Body of pancreas (tissue), 4 donors: ENCODE measurements at places on chromosomes 11 and 22.

- no peak for DNase-seq
These were observed 3.2 kb downstream of the DGAT2 start for GRCh38 chr11:75771646-75772410.

DNA sequence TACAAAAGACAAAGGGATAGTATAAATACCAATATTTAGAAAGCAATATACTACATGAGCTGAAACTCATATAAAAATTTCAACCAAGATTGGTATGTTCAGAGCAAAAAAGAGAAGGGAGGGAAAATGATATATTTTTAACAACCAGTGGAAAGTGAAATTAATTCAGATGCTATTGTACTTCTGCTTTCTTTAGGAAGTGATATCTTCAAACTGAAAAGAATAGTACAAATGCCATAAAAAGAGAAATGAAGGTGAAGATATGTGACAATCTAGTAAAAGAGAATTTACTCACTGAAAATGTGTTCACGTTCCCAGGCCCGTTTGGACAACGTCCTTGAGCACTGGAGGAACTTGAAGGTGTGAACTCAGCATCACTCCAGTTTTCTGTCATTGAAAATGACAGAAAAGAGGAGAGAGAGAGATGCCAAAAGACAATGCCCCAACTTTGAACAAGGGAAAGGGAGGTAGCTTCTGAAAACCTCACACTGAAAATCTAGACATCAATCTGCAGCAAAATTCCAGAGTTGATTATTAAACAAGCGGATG, 47.5 kb downstream of the SC5D start:
- DNase-seq: no peak

DNA sequence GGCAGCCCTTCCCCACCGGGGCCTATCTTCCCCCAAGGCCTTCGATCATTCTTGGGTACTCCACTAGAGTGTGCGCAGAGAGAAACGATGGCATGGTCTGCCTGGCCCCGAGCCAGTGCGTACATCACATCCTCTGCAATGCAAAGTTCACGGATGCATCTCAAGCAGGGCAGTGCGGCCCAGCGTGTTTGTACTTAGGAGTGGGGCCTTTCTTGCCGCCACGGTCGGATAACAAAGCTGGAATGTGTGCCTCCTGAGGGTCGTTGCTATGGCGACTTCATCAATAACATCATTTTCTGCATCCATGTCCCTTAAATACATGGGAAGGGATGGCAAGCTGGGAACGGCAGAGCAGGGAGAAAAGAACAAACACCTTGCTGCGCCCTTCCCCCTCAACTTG, 73.9 kb downstream of the SCUBE1 start:
- DNase-seq: no peak

DNA sequence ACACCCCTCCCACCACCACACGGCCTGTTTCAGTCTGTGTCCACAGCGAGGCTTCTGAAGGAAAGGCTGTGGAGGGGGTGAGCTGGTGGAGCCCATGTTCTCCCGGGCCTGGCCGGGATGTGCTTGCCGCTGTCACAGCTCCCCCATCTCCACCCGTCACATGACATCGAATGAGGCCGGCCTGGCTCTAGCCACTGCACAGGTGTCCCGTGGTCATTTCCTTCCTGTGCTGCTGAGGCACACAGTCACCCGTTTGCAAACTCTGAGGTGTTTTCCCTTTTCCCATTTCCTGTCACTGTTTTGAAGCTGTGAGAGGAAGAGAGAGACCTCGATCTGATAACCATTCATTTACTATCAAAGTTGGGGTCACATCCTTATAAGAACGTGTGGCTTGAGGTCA, 55.7 kb upstream of the CLDN5 start:
- DNase-seq: no peak

GRCh38 chr11:98003606-98004371, 1017.0 kb upstream of the CNTN5 start:
- DNase-seq: no peak

- DNase-seq: no peak
These were observed 2112.2 kb upstream of the RAG2 start for GRCh38 chr11:38710262-38710661.

GRCh38 chr22:24330636-24331035, 60.0 kb downstream of the SPECC1L start:
- no peak for DNase-seq

DNA sequence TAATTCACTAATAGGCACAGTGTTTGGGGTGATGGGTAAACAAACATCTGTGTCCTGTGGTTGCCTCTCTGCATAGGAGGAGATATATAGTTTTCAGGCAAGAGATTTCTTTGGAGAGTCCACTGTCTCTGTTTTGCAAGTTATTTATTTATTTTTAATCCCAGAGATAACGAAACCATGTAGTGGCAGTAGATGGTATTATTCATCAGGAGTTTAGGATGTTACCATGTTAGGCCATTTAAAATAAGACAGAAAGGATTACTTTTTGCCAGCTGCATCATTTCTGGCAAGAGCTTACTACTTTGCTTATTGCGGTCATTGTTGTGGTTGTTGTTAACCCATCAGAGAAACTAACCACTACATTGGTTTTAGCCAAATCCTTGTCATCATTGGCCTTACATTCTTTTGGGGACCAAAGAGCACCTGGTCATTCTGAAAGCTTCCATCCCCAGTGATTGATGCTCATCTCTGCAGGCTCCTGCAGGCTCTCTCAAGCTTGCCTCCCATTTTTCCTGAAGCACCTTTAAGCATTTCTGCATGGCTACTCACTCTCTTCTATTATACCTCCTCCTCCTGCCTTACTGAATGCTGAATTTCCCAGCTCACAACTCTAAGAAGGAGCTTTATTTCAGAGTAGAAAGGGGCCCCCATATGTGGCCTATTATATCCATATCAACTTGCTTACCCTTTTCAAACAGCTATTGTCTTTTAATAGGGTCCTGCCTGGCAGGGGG, 84.4 kb downstream of the CSTPP1 start:
- DNase-seq: no peak

GRCh38 chr11:10162222-10162621, 131.8 kb downstream of the SBF2 start:
- DNase-seq: no peak
